ENCODE measurements at places on chromosomes 1 and 21.
A peak's percentile ranks its signal among the peaks of the same experiment; 100 is the strongest.

- DNase-seq, result peak; percentile 22
Observed at GRCh38 chr1:903721-904271, 19.9 kb upstream of the SAMD11 start.

- DNase-seq, result peak; percentile 96
Observed at GRCh38 chr1:225428068-225428880, 436 bp upstream of the LBR start.

GRCh38 chr1:28243685-28244311 is 7.9 kb downstream of the ATP5IF1 start:
- DNase-seq, result no peak

DNA sequence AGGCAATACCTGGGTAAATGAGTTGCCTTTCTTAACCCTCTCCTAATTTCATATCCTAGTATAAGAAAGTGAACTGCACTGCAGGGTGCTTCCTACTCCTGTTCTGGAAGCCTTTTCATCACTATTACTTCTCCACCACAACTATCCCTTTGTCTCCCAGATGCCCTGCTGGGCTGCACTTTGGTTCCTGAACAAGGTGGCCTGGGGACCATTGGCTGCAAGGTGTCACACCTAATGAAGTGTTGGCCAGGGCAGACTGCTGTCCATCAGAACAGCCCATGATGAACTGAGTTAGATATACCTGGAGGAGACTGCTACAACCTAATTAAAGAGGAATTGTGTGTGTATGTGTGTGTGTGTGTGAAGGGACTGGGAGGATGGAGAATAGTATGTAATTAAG is 1.9 kb upstream of the KLHDC8A start:
- DNase-seq, result no peak

- DNase-seq, result peak; percentile 67
Observed at GRCh38 chr1:1616045-1616790, 918 bp downstream of the MIB2 start.

- no peak for DNase-seq
Observed at GRCh38 chr1:58943776-58944175, 159.9 kb upstream of the JUN start.

GRCh38 chr1:19179597-19180264 is 30.3 kb downstream of the UBR4 start:
- no peak for DNase-seq

- DNase-seq, result no peak
Observed at GRCh38 chr1:162732094-162732493, 58.4 kb upstream of the HSD17B7 start.

DNA sequence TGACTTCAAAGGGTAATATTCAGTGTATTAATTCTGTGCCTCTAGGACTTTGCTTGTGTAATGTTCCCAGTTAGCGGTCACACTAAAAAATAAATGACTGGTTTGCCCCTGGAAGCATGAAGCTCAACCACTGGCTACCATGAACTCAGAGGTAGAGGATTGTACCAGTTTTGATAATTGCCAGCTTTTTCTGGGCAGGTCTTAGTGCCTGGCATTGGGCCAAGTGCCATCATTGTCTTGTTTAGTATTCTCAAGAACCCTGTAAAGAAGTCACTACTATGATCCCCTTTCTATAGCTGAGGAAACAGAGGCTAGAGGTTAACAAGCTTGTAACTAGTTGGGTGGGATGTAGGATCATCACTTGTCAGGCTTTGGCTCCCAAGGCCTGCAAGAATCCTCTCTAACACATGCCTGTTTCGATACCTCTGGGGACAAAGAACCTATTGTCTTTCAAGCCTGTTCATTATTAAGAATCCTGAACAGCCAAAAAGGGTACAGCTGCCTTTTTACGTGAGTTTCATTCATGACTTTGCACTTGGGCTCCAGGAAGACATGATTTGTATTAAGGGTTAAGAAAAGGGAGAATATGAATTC is 121.9 kb upstream of the JUN start:
- DNase-seq, result no peak

- no peak for DNase-seq
Observed at GRCh38 chr1:93587354-93587753, 94.3 kb downstream of the BCAR3 start.

DNA sequence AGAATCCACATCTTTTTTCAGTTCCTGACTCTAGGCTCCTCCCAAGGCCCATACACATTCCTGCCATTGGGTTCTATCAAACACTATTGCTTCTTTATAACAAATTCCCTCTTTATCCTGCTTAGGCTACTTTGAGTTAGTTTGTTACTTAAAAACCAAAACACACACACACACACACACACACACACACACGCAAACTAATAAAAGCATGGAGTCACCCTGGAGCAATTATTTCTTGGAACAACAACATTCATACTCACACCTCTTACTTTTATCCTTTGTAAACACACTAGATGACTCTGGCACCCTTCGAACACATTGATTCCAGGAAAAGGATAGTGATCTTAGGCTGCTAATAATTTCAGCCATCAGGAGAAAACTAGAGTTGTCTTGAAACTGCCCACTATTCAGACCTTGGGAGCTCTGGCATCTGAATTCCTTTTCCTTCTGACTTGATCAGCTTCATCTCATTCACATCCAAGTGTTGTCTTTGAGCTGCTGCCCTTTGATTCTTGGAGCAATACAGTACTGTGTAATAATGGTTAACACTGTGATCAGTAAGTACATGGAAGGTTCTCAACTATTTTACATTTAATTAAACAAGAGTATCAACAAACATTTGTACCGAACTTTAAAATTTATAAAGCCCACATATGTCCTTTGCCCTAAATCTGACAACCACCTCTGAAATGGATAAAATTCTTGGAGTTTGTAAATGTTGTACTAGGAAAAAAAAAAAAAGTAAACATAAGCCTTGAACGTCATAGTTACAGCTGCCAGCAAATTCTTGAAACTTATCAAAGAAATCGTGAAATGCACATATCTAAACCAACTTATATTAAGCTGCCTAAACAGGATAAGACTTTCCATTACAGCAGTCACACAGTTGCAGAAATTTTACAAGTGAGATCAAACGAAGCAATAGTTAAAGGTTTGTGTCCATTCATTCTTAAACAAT is 2.8 kb upstream of the SEC22B start:
- DNase-seq, result no peak

DNA sequence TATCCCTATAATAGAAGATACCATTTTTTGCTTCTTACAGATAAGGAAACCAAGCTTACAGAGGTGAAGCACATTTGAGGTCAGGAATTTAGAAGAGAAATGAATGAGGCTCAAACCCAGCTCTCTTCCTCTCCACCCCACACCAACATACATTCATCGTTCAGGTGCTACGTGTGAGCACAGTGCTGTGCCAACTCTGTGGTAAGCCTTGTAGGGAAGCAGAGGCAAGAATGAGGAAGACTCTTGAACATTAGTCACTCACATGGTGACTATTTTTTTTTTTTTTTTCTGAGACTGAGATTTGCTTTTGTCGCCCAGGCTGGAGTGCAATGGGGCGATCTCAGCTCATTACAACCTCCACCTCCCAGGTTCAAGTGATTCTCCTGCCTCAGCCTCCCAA is 314.0 kb downstream of the NTNG1 start:
- DNase-seq, result no peak

DNA sequence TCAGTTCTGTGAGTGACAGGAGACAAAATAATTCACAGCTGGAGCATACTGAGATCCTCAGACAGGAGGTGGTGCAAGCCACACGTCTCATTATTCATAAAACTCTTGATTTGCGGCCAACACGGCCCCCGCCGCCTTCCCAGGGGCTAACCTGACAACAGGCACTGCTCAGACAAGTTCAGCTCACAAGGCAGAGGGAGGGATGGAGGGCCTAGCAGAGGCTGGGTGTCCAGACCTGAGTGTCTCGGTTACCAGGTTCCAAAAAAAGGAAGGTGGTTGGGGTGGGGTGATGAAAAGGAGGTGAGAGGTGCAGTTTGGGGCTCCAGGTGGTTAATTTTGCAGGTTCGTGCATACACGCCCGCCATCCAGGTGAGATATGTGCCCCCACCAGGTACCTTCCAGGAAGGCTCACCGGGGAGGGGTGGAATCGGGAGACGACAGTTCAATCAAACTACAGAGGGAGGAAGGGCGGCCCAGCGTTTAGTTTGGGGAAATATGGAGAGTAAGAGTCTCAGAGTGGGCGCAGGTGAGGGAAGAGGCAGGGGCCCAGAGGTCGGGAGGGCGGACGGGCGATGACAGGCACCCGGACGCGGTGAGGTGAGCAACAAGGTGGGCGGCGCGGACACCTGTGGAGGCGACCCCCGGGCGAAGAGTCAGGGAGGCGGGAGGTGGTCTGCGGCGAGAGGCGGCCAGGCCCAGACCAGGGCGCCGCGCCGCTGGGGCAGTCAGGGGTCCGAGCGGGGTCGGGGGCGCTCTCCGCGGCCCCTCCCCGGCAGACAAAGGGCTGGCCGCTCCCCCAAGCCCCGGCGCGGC is 629 bp downstream of the CTNNBIP1 start:
- no peak for DNase-seq

GRCh38 chr1:210272666-210273065 is 40.1 kb downstream of the SERTAD4 start:
- no peak for DNase-seq

DNA sequence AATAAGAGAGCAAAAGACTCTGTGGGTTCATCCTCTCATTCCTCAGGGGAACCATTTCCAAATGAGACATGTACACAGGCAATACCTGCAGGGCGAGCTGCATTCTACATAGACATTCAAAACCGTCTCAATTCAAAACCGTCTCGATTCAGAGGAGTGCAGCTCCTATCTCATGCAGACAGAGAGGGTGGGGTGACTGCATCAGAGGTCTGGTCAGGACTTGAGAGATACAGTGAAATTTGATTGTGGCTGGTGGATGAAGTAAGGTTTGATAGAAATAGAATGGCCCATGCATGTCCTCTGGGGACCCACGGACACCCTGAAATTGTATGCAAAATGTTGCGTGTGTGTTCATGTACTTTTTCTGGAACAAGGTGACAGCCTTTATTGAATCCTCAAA is 27.3 kb downstream of the TEX35 start:
- no peak for DNase-seq

GRCh38 chr1:31811605-31812004 is 4.2 kb downstream of the SPOCD1 start:
- no peak for DNase-seq

GRCh38 chr1:217419194-217419551 is 211.7 kb downstream of the GPATCH2 start:
- no peak for DNase-seq

DNA sequence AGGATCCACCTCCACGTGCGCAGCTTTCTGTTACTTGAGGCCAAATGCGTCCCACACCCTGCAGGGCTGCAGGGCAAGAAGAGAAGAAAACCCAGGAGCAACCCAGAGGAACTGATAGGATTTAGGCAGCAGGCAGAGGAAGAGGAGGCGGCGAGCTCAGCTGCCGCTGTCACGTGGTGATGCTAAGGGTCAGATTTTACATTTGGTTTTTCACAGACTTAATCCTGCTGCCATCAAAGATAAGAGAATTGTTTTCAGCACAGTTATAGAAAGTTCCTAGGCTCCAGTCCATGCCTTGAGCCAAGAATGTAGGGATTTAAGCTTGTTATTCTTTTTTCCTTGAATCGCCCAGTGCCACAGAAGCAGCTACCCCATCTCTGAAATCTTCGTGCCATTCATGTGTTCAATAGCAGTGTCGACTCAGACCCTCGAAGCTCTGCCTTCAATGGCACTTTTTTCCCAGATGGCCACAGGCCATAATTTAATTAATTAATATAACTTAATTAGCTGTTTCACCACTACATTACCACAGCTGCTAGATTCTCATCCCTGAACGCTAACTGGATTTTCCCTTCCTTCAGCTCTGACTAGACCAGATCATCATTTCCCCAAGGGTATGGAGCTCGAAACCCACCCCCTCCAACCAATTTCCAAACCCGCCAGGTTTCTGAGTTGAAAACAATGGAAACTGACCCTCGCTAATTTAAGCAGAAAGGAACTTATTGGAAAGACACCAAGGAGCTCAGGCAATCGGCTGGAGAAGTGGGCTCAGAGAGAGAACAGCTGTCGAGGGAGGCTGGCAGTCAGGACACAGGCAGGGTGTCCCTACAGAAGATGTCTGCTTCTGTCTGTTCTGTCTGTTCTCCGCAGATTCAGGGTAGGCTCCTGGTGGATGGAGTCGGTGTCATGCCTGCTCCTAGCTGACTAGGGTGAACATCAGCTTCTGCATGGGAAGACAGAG is 36.2 kb downstream of the LDLRAP1 start:
- no peak for DNase-seq

- no peak for DNase-seq
Observed at GRCh38 chr1:211891708-211892107, 61.1 kb upstream of the LPGAT1 start.

- no peak for DNase-seq
Observed at GRCh38 chr21:20662514-20662913, 335.7 kb upstream of the NCAM2 start.

DNA sequence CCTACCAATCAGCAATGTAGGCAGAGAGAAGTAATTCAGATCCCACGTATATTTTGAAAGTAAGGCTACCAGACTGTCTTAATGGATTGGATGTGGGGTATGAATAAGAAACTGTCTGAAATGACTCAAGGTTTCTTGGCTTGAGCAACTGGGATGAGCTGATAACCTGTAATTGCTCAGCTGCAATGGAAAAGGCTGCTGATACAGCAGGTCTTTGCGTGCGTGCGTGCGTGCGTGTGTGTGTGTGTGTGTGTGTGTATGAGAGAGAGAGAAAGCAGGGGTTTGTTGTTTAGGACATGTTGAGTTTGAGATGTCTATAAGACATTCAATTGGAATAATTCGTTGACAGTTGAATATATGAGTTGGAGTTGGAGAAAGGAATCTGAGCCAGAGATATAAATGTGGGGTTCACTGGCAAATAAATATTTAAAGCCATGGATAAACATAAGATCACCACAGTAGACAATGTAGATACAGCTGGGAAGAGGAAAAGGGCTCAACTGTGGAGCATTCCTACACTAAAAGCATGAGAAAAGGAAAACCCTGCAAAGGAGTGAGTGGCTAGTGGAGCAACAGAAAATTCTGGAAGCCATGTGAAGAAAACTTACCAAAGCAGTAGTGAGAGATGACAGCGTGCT is 72.9 kb downstream of the UCHL5 start:
- no peak for DNase-seq

GRCh38 chr1:197137322-197137721 is 9.1 kb downstream of the ASPM start:
- no peak for DNase-seq

- no peak for DNase-seq
Observed at GRCh38 chr1:185500001-185500626, 183.1 kb upstream of the IVNS1ABP start.

DNA sequence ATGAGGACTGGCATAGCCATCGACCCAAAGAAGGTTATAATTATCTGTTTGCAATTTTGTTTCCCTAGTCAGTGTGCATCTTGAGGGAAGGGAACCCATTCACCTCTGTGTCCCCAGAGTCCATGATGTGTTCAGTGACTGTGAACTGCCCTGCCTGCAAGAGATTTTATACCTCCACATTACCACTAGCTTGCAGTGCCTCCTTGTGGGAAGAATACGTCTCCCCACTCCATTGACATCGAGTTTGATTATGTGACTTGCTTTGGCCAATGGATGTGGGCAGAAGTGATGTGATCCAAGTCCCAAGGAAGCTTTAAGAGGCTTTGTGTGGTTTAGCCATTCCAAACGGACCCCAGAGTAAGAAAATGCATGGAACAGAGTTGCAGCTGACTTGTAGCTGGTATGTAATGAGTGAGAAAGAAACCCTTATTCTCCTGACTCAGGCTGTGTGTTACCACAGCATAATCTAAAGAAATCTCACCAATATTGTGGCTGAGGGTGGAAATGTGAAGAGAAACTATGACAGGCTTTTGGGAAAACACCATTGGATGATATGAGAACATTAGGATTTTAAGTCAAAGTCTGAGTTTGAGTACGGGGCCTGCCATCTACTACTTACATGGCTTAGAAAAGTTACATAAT is 47.8 kb upstream of the NRDC start:
- DNase-seq, result no peak
